ENCODE measurements at places on chromosomes 1 and 21.

DNA sequence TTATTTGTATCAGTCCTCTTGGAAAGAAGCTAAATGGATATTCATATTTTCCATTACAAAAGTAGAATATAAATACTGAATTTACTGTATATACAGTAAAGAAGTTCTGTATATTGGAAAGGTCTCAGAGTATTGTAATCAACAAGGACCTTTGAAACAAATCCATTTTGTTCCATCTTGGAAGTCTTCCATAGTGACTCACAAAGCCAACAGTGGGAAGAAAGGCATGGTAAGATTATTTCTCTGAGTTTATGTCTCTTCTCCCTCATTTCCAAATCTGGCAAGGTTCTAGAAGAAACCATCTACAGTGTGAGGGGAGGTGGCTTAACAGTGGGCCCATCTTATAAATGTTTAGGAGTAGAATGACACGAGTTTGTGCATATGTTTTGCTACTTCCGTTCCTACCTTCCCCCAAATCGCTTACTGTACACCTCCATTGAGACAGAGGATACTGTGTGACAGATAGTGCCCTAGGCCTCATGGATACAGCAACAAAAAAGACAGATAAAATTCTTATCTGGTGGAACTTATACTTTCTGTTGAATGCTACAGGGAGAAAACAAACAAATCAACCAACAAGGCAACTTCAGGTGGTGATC lies 22.1 kb upstream of the SSX2IP start:
- peak; percentile 42 for DNase-seq

GRCh38 chr1:53087332-53088285 lies 25.6 kb downstream of the PODN start:
- DNase-seq, result no peak

GRCh38 chr1:158371188-158371953 lies 17.7 kb downstream of the CD1E start:
- no peak for DNase-seq

GRCh38 chr1:111734426-111734825 lies 4.8 kb downstream of the INKA2 start:
- no peak for DNase-seq

GRCh38 chr1:233885196-233885920 lies 19.1 kb upstream of the SLC35F3 start:
- DNase-seq, result no peak

DNA sequence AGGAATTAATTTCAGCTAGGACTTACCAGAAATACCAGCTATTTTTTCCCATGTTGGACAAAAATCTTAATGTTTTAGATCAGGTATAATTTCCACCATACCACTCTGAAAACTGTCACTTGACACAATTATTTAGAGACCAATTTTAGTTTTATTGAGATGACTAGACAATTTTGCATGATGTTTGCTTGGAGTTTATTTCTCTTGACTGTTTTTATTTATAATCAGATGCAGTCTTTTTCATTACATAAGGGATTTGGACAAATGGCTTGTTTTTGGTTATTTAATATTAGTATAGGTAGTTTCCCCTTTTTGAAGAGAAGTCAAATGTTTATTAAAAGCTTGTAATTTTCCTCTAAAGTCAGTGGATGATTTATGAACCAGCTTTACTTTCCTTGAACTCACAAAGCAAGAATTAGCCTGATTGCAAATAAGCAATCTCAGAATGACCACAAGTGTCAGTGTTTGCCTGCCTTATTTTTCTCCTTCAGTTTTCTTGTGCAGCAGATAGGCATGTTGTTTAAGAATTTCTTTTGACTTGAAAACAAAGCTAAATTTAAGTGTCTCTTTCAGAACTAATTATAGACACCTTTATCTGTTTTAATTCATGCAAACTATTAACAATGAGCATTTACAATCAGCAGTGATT lies 3.8 kb upstream of the B3GALT2 start:
- peak; percentile 76 for DNase-seq

Measured in amniotic epithelial cell (primary cell).